Stimulated activated CD8-positive, alpha-beta memory T cell treated with anti-CD3 and anti-CD28 coated beads, Interleukin-7, amount 100 ng/mL, for 4 hours (primary cell): ENCODE measurements at places on chromosomes 2 and 18.

DNA sequence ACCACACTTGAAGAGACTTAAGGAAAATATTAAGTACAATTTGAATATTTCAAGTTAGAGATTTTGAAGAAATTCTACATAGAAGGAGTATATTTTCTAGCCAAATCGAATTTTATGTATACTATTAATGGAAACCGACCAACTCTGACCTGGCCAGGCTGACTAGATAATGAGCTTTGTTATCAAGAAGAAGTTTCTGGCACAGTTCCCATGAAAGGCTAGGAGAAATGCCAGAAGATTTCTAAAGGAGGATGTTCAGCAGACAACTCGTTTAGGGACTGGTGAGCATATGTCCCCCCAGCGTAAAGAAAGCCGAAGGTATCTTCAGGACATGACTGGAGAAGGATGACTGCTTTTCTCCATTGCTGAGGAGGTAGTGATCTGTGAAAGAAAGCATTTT, 127.3 kb downstream of the DIS3L2 start:
- no peak for DNase-seq

GRCh38 chr18:58004317-58004716, 39.7 kb upstream of the NEDD4L start:
- no peak for DNase-seq

DNA sequence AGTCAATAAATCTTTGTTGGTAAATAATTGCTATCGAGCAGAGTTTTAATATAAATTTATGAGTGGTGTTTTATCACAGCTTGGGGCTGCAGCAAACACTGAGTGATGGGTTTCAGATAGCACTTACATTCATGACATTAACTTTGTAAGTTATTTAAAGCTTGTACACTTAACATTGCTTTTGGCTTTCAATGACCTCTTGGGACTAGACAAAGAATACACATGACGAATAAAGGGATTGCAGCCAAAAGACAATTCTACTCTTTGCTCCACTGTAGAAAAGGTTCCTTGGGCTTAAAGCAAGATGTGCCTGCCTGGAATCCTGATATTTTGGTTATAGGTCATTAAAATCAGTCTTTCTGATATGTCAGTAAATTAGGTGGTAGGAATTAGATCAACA, 299.5 kb downstream of the GBX2 start:
- DNase-seq = no peak

- DNase-seq = no peak
These were observed 101.3 kb downstream of the NCK2 start for GRCh38 chr2:105845976-105846375.

DNA sequence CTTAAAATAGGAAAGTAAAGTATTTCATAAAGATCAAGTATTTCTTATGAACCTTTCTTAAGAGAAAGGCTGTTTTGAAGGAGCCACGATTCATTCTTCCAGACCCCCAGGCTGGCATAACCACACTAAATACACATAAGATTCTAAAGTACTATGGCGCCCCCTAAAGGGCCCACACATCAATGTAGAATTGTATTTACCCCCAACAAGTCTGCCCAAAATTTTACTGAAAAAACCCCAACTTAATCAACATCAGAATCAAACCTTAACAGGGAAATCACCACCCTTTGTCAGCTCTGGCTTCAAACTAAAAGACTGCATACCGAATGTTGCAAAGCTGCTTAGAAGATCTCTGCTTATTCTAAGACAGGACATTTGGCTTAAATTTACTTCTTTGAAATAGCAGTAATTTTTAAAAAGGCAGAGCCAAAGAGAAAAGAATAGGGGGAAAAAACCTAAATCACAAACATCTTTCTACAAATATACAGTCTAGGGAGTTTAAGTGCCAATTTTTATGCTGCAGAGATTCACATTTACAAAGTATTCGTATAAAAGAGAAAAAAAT, 20.4 kb upstream of the BCL2 start:
- DNase-seq = no peak

GRCh38 chr18:2979871-2980790, 32.8 kb downstream of the LPIN2 start:
- no peak for DNase-seq

GRCh38 chr18:35303610-35304009, 13.6 kb upstream of the ZSCAN30 start:
- no peak for DNase-seq
